ENCODE measurements at places on chromosomes 3 and 15.

DNA sequence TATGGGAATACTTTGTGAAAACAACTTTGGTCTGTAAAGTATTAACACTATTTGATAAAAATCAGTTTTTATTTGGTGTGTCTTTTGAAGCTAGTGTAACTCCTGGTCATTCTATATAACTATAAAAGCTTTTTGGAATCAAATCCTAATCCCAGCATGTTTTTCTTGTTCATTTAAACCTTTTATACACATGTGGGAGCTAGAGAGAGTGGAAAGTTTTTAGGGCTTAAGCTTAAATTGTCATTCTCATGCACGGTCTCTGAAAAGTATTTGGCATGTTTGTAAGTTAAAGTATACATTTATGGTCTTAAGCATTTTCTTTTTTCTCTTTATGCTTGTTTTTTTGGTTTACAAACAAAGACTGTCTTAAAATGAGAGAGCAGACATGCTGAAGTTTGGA lies 83.4 kb upstream of the RARB start:
- no peak for DNase-seq

DNA sequence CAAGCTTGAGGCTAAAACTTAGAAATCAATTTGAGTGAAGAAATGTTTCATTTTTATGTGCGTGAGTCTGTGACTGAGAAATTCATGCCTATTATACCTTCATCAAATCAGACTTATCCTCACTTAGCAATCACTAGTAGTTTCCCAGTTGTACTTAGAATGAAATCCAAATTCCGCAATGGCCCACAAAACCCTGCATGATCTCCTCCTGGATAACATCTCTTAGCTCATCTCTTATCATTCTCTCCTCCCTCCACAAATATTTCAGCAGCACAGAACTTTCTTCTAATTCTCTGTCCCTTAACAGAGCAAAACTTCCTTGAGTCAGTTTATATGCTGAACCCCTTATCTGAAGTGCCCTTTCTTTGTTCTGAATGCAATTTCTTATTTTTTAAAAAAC lies 198.8 kb upstream of the TGFBR2 start:
- no peak for DNase-seq

- DNase-seq, result no peak
Observed at GRCh38 chr3:2921452-2921851, 188.7 kb downstream of the IL5RA start.

DNA sequence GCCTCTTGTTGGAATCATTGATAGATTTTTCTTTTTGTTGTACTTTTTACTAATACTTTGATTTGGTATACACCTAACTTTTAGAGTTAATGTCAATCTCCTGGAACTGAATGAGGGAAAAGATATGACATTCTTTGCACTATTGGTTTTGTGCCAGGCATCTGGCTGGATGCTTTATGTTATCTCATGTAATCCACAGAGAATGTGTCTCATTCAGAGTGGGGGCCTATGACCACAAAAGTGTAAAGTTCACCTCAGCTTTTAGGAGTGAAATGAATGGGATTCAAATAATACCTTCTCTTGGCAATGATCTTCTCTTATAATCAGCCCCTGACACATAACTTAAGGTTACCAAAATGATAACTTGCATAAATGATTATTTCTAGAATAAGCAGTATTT lies 329.1 kb upstream of the ROPN1 start:
- DNase-seq, result no peak

- no peak for DNase-seq
Observed at GRCh38 chr3:194750491-194750828, 64.8 kb downstream of the FAM43A start.

DNA sequence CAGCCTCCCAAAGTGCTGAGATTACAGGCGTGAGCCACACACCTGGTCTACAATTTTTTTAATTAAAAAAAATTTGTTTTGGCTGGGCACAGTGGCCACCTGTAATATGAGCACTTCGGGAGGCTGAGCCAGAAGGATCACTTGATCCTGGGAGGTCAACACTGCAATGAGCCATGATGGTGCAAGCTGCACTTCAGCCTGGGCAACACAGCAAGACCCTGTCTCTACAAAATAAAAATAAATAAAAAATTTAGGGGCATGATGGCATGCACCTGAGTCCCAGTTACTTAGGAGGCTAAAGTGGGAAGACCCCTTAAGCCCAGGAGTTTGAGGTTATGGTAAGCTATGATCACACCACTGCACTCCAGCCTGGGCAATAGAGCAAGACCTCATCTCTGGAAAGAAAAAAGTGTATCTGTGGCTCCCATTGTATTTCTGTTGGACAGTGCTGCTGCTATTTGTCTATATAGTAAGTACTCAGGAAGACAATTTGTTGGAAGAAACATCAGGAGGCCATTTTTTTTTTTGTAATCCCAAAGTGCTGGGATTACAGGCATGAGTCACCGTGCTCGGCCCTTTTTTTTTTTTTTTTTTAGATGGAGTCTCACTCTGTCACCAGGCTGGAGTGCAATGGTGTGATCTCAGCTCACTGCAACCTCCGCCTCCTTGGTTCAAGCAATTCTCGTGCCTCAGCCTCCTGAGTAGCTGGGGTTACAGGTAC lies 27.5 kb upstream of the SH3BP5 start:
- no peak for DNase-seq

Data from AG08396 (cell line).